Common myeloid progenitor, CD34-positive (primary cell): ENCODE measurements at places on chromosomes 7 and 10.

- DNase-seq = no peak
Observed at GRCh38 chr10:75815066-75815465, 383.6 kb downstream of the LRMDA start.

- no peak for DNase-seq
Observed at GRCh38 chr7:84568781-84569180, 374.2 kb upstream of the SEMA3A start.

DNA sequence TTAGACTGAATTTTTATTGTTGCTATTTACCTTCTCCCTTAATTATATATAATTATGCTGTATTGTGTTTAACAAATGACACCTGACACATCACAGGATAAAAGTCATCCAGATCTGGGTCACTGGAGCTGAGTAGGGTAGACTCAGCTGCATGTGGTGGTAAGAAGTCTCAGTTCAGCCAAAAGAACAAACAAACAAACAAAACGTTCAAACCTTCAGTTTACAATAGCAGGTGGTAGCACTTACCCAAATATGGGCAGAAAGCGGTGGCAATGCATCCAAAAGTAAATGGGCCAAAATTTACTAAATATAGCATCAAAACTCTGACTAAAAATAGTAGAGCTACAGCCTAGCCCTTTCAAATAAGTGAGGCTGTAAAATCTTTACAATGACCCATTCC is 42.2 kb downstream of the ZWINT start:
- no peak for DNase-seq

- no peak for DNase-seq
Observed at GRCh38 chr7:22751341-22751740, 24.3 kb downstream of the IL6 start.

GRCh38 chr7:156529956-156530355 is 110.6 kb upstream of the RNF32 start:
- no peak for DNase-seq

DNA sequence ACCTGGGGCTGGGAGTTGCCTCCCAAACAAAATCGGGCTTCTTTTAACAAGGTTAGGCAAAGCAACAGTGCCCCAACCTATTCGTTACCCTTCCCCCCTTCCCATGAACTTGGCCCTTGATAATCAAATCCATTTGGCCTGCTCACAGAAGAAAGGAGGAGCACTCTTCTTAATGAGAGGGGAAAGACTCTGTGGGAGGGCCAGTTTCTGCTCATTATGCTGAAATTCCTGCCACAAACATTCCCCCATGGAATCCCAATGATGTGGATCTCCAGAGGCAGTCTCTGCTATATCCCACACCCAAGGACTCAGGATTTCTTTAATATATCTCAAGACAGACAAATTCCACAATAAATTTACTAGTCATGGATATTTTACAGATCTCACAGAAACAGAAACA is 43.0 kb downstream of the LSM5 start:
- no peak for DNase-seq

- DNase-seq = no peak
Observed at GRCh38 chr10:124164264-124164663, 70.9 kb upstream of the CHST15 start.

GRCh38 chr7:87094322-87094721 is 34.9 kb upstream of the ELAPOR2 start:
- DNase-seq = no peak
